GM12865 (cell line): ENCODE measurements at places on chromosomes 7 and 10.

DNA sequence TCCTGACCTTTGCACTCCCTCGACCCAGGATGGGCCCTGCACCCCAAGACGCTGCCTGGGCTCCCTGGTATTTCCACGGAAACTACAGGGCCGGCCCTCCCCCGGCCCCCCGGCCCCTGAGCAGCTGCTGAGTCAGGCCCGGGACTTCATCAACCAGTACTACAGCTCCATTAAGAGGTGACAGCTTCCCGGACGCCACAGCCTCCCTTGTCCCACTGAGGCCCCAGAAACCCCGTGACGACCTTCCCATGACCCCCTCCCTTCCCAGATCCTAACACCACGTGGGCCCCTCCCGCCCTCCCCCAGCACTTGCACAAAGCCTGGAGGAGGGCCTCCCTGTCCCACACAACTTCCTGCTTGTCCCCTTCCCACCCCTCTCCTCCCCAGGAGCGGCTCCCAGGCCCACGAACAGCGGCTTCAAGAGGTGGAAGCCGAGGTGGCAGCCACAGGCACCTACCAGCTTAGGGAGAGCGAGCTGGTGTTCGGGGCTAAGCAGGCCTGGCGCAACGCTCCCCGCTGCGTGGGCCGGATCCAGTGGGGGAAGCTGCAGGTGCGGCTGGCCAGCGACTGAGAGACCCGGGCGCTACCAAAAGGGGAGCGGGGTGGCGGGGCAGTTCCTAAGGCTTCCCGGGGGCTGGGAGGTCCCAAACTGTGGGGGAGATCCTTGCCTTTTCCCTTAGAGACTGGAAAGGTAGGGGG is 5.7 kb downstream of the NOS3 start:
- no peak for DNase-seq

GRCh38 chr7:36781011-36781738 is 56.9 kb upstream of the AOAH start:
- no peak for DNase-seq

DNA sequence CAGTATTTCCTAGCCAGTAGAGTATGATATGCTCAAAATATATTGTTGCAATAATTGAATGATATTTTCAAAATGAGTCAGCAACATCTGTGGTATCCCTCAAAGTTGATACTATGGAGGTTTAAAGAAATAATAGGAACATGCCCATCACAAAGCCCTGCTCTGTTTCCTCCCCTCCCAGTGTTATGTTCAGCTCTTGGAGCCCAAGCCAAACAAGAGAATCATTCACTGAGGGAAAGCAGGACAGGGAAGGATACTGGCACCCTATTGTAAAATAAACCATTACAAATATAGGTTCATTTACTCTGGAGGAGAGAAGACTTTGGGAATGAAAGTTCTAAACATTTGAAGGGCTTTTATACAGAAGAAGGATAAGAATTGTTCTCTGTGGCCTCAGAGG is 37.6 kb downstream of the SORCS3 start:
- no peak for DNase-seq

DNA sequence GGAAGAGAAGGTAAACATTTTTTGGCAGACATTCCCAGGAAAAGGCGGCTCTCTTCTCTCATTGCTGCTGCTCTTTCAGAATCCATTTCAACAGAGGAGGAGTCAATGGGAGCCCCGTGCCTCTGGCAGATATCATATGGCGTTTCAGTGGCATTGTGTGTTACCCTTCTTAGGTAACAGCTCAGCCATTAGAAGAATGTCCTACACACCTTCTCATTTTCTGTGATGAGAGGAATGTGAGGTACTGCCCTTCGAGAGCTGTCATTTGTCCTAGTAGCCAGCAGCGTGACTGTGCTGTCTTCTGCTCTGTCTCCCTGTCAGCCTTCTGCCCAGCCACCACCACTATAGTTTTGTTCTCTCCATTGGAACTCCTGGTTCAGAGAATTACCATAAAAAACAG is 102.4 kb downstream of the EGFR start:
- DNase-seq: no peak

- DNase-seq: peak; percentile 60
Measured at GRCh38 chr7:18520450-18521235, 25.1 kb downstream of the HDAC9 start.

- DNase-seq: no peak
Measured at GRCh38 chr7:12475362-12476063, 71.8 kb upstream of the VWDE start.

DNA sequence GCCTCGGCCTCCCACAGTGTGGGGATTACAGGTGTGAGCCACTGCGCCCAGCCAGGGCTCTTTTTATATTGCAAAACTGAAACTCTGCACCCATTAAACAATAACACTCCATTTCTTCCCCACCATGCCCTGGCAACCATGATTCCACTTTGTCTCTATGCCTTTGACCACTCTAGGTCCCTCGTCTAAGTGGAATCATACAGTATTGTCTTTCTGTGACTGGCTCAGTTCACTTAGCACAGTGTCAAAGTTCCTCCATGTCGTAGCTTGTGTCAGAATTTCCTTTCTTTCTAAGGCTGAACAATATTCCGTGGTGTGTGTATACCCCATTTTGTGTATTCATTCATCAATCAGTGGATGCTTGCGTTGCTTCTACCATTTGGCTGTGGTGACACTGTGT is 46.2 kb downstream of the CUX1 start:
- no peak for DNase-seq

GRCh38 chr10:33047655-33048054 is 89.6 kb upstream of the ITGB1 start:
- DNase-seq: no peak

GRCh38 chr7:123538189-123538714 is 3.9 kb upstream of the IQUB start:
- no peak for DNase-seq

DNA sequence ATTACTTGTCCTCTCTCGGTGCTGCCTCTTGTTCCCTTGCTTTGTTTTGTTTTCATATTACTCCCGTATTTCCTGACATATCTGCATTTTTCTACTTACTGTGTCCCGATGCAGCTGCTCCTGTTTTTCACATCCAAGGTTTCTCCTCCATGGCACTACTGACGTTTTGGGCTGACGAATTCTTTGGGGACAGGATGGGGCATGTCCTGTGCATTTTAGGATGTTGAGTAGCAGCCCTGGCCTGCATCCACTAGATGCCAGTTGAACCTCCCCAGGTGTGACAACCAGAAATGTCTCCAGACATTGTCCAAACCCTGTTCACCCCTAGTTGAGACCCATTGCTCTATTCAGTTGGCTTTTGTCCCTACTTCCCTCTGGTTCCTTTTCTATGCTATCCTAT is 12.4 kb downstream of the ZNF789 start:
- DNase-seq: no peak

DNA sequence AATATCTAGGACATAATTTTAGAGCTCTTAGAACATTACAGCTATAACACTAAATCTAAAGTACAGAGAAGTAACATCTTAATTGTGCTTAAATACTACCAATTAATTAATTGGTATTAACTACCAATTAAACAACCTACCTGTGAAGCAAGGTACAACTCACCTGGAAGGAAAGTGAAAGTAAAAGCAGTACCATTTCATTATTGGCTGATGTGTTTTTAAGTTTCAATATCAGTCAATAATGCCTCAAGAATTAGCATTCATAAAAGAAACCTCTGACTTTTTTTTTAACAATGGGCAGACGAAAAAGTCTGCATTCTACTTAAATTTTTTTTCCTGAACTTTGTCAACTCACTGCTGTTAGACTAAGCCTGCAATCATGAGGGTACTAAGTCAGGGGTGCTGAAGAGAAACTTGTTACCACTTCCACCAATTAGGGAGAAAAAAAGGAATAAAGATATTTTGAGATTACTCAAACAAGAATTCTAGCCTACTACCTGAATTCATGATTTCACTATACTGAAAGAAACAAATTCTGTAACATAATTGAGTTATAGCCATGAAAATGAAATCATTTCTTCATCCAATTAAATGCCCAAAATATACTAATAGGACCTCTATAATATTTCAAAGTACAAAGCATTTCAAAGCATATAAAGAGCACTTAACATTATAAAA is 19.9 kb downstream of the UPF2 start:
- no peak for DNase-seq
